GF-D8 (cell line): ENCODE measurements at places on chromosomes 2 and 18.

- no peak for DNase-seq
These were observed 137.9 kb upstream of the PARD3B start for GRCh38 chr2:204407204-204408014.

DNA sequence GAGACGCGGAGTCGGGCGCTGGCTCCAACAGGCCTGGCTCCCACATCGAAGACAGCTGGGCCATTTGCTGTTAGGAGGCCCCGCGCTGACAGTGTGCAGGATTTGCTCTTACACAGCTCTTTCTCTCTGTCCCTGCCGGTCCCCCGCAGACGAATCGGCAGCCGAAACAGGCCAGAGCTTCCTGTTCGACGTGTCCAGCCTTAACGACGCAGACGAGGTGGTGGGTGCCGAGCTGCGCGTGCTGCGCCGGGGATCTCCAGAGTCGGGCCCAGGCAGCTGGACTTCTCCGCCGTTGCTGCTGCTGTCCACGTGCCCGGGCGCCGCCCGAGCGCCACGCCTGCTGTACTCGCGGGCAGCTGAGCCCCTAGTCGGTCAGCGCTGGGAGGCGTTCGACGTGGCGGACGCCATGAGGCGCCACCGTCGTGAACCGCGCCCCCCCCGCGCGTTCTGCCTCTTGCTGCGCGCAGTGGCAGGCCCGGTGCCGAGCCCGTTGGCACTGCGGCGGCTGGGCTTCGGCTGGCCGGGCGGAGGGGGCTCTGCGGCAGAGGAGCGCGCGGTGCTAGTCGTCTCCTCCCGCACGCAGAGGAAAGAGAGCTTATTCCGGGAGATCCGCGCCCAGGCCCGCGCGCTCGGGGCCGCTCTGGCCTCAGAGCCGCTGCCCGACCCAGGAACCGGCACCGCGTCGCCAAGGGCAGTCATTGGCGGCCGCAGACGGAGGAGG is 3.5 kb downstream of the GDF7 start:
- DNase-seq = no peak

GRCh38 chr2:37168217-37168981 is 11.6 kb upstream of the EIF2AK2 start:
- DNase-seq = peak; percentile 30

- no peak for DNase-seq
These were observed 136.7 kb downstream of the EML6 start for GRCh38 chr2:54859997-54860701.

DNA sequence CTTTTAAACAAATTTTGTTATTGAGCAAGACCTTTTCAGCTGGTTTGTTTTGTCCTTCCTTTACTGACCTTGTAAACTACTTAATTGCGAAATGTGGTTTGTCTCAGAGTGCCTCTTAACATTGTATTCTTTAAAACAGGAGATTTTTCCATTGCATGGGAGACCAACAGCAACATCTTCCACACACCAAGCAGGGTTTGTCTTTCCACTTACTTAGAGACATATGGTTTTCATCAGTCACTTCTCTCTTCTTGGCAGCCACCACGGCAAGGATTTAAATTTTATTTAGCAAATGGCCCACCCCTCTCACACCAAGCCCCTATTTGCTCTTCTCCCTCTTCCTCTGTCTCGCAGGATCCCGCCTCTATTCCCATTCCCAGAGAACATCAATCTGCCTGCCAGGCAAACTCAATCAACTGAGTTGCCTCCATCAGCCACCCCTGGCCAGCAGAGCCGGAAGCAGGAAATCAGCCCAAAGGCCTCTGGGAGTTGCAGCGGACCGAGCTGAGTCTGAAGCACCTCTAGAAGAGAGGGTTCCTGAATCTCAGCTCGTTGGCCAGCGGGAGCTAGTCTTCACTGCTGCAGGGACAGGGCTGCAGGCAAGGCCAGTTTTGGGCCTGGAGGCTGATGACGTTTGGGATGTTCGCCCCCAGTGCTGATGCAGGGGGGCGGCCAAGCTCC is 11.3 kb upstream of the CIB4 start:
- no peak for DNase-seq

GRCh38 chr2:111703759-111704158 is 180.2 kb downstream of the ANAPC1 start:
- no peak for DNase-seq
